ENCODE measurements at places on chromosomes 2 and 18.

DNA sequence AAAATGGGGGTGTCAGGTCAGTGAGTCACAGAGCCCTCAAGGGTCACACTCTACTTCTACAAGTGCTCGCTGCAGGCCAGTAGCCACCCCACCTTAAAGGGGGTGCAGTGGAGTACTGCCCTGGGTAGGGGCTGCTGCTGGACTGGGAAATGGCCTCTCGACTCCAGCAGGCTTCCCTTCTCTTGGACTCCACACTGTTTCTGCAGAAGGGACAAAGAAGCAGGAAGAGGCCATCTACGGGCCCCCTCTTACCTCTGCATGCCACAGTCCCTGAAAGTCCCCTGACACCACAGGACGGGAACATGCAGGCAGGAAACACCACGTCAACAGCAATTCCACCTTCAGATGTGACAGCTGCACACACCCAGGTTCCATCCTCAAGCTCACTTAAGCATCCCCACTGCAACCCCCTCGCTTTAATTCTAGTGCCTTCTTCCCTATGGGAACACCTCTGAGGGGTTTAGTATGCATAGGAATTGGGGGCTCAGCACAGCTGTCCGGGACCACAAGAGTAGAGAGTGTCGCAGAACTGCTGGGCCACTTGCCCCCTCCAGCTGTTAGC lies 22.3 kb downstream of the SNED1 start:
- DNase-seq: no peak

DNA sequence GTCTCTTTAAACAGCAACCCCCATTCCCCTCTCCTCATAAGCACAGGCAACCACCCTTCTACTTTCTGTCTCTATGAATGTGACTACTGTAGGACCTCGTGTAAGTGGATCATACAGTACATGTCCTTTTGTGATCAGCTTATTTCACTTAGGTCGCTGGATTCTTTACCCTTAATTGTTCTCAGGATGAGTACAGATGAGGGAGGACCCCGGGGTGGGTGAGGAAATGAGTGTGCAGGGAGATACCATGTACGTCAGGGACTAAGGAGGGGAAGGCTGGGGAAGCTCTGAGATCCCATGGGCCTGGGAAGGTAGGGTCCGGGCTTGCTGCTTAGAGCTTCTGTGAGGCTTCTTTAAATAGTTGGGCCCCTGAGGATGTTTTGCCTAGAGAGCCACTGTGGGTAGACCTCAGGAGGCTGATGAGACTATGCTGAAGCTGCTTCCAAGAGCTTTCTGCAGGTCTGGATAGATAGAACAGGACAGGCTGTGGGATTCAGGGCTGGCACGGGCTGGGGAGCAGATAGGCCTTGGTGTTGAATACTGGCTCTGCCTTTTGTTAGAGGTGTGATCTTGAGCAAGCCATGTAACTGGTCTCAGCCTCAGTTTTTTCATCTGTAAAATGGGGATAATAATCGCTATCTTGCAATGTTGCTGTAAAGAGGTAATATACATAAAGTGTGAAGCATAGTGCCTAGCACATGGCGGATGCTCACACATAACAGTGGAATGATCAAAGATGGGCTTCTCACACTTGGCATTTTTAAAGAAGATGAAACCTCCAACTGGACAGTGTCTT lies 155.3 kb downstream of the PRKCE start:
- no peak for DNase-seq

GRCh38 chr2:179410552-179411356 lies 146.1 kb upstream of the SESTD1 start:
- DNase-seq: no peak

DNA sequence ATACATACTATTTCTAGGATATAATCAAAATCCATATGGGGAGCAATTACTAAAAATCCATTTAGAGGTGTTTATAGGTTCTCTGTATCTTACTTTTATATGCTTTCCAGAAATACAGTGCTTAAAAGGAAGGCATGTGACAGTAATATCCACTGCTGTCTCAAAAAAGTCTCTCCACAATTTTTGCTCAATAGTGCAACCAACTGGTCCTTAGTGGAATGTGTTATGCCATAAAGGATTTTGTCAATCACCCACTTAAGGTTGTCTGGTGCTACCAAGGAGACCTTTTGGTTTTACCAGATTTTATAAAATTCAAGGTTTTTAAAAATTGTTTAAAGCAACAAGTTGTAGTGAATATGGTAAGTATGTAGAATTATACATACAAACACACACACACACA lies 328.5 kb upstream of the DSEL start:
- no peak for DNase-seq

GRCh38 chr2:75577280-75577679 lies 16.5 kb upstream of the EVA1A start:
- no peak for DNase-seq

- DNase-seq: no peak
Measured at GRCh38 chr2:239704737-239705136, 303.9 kb upstream of the HDAC4 start.
